Renal pelvis (tissue), 12 donors: ENCODE measurements at places on chromosomes 6 and 20. TPM values are rescaled to one million over a fixed set of nuclear protein-coding genes. Genes with fewer than 3 reads are reported as not detected.

- DNase-seq = no peak
Measured at GRCh38 chr20:40565001-40565681, 123.9 kb downstream of the MAFB start.

The TRIM39 gene
- 12.5 TPM for polyA plus RNA-seq

GRCh38 chr6:3253597-3253961 is 5.2 kb upstream of the PSMG4 start:
- DNase-seq = no peak

DNA sequence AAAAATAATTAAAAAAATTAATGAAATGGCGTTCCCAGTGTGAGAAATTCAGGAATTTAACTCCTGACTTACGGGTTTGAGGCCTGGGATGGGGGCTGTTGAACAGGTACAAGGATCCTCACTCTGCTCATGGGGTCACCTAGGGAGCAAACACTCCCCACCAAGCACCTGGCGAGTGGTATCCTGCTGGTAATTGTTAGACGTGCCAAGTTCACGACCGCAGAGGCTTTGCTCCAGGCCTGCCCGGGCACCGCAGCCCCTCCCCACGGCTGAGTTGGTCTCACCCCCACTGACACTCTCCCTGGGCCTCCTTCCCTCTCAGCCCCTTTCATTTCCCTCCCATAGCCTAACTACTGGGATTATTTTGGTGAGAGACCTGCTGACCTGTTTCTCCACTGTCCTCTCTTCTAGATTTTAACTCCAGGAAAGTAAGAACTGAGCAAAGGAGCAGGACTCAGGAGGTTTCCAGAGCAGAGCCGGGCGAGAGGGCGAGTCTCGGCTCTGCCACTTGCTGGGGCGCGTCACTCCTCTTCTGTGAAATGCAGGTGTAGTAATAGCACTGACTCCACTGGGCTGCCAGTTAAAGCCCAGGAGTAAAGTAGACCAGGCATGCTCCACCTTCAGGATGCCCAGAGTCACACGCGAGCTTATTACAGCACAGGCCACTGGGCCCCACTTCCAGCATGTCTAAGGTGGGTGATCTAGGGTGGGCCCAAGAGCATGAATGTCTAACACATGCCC is 22.8 kb downstream of the BMP7 start:
- DNase-seq = no peak

The CD93 gene
- 42.3 TPM for polyA plus RNA-seq

DNA sequence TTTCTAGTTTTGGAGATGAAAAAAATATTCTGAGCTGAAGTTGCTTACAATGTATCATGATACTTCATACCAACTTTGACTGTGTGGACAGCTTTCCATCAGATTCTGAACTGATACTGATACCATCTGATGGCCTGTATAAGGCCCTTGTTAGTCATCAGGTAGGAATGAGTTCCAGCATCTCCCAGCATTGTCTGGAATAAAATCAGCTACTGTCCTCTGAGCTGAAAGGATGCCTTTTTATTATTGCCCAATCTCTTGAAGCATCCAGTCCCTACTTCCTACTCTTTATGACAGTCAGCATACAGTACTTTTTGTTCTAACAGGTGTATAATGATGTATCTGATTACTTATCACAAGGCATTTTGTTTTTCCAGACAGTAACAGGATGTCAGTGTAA is 70.6 kb upstream of the EYA4 start:
- DNase-seq = no peak
